ENCODE measurements at places on chromosomes 1 and 21. TPM values are rescaled to one million over a fixed set of nuclear protein-coding genes. Genes with fewer than 3 reads are reported as not detected.

HSD3B1 gene
- 0.07 TPM for total RNA-seq

IGSF5 gene
- total RNA-seq, result 0.87 TPM

RBM11 gene
- 0.23 TPM for total RNA-seq

RXFP4 gene
- total RNA-seq, result not detected

CD164L2 gene
- total RNA-seq, result not detected

SPATA1 gene
- total RNA-seq, result 0.23 TPM

SYCP1 gene
- not detected for total RNA-seq

CFAP74 gene
- total RNA-seq, result not detected

SHISA4 gene
- total RNA-seq, result 22.4 TPM

WNT3A gene
- total RNA-seq, result not detected

COL9A2 gene
- 6.7 TPM for total RNA-seq

USH2A gene
- not detected for total RNA-seq

CELF3 gene
- not detected for total RNA-seq

CHRM3 gene
- 0.07 TPM for total RNA-seq

CXADR gene
- 22.1 TPM for total RNA-seq

PEX14 gene
- total RNA-seq, result 22.2 TPM

LCE2C gene
- total RNA-seq, result not detected

ECE1 gene
- total RNA-seq, result 98.7 TPM

OR2L5 gene
- total RNA-seq, result not detected

KCNC4 gene
- total RNA-seq, result 4.2 TPM

CD1B gene
- not detected for total RNA-seq

SAMD13 gene
- total RNA-seq, result 0.94 TPM

DAB1 gene
- not detected for total RNA-seq

DTL gene
- total RNA-seq, result 31.5 TPM

CFHR2 gene
- total RNA-seq, result not detected

Measured in epithelial cell of proximal tubule (primary cell).